Activated CD4-positive, alpha-beta T cell treated with anti-CD3 and anti-CD28 coated beads, Interleukin-2, amount 10 ng/mL, durations not matched to agents 24 days and 14 days (primary cell): ENCODE measurements at places on chromosomes 2 and 18. TPM values are rescaled to one million over a fixed set of nuclear protein-coding genes. Genes with fewer than 3 reads are reported as not detected.

DNA sequence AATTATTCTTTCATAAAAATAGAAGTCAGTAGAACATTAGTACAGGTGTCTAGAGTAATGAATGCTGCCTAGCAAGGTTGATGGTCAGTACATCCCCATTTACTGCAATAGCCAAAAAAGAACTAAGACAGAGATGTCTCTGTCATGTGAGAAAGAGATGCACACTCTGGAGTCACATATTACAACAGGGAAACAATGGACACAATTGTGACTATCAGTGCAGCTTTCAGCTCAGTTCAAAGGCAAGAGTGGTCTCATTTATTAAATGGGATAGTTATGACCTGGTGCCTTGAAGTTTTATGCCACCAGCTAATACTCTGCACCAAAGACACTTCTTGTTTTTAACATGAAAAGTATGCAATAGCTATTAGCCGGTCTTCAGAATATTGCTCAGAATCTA lies 194.9 kb upstream of the CHAC2 start:
- peaks cover 2% of the 10 kb centered on the region for H3K27me3 ChIP-seq
- H3K4me1 ChIP-seq = no peaks in the 10 kb centered on the region
- peak; percentile 13 for DNase-seq
- H3K36me3 ChIP-seq = no peaks in the 10 kb centered on the region
- no peak overlapping the region for H3K27ac ChIP-seq

DNA sequence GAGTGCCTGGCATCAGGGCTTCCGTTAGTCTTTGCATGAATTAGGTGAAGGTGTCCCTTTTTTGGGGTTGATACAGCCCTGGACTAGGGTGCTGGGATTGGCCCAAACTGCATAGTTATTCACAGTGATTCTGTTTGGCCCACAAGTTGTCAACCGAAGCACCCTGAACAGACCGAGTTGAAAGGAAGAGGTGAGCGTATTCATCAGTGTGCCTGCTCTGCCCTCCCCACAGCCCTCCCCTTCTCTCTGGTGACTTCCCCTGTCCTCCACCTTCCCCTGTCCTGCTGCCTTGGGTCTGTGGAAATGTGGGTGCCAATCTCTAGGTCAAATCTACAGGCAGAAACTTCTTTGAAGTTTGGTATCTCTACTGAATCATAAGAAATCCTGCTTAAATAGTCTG lies 330.5 kb downstream of the DYSF start:
- no peaks in the 10 kb centered on the region for H3K4me1 ChIP-seq
- peaks cover 2% of the 10 kb centered on the region for H3K27me3 ChIP-seq
- H3K4me3 ChIP-seq = no peak overlapping the region
- DNase-seq = no peak
- no peaks in the 10 kb centered on the region for H3K36me3 ChIP-seq
- no peak overlapping the region for H3K27ac ChIP-seq

Gene TXNDC2
- not detected in 2 replicates for total RNA-seq

Gene VAMP8
- total RNA-seq = 90.9 and 91.3 TPM in 2 replicates

- H3K4me1 ChIP-seq = peaks cover 7% of the 10 kb centered on the region
- peaks cover 40% of the 10 kb centered on the region for H3K27me3 ChIP-seq
- no peak overlapping the region for H3K4me3 ChIP-seq
- peaks cover 2% of the 10 kb centered on the region for H3K36me3 ChIP-seq
- DNase-seq = no peak
- H3K27ac ChIP-seq = no peak overlapping the region
Observed at GRCh38 chr2:226429476-226429875, 370.1 kb downstream of the IRS1 start.

DNA sequence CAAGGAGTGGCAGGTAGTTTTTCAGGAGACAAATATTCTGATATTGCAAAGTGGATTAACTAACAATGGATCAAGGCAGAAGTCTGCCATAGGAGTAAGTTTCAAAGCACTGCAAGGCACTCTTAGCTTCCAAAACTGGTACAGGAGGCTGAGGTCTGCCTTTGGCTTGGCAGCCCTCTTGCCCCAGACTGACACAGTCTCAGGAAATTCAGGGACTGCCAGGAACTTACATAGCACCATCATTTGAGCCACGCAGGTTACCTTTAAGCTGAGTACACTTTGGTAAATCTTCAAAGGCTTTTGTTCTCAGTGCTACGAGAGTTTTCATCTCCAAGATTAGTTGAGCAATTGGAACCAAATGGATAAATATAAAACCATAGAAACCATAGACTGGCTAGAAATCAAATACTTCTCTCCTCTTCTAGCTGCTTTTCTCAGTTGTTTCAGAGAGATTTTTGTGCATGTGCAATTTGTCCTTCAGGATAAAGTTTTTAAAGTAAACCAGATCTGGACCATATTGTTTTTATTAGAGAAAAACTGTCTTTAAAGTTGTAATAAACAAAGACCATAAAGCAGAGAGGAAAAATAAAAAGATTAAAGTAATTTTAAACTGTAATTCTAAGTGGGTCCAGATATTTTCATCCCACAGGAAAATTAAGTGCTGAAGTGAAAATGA lies 18.8 kb downstream of the ANKRD29 start:
- no peaks in the 10 kb centered on the region for H3K4me1 ChIP-seq
- no peaks in the 10 kb centered on the region for H3K36me3 ChIP-seq
- peaks cover 29% of the 10 kb centered on the region for H3K27me3 ChIP-seq
- no peak overlapping the region for H3K27ac ChIP-seq
- no peak overlapping the region for H3K4me3 ChIP-seq

Gene TRIM54
- 0.33 and 0.47 TPM in 2 replicates for total RNA-seq

Gene SLC66A3
- 7.6 and 10.4 TPM in 2 replicates for total RNA-seq

- peak; percentile 83 for DNase-seq
- peaks cover 18% of the 10 kb centered on the region for H3K4me1 ChIP-seq
- no peak overlapping the region for H3K27ac ChIP-seq
- H3K36me3 ChIP-seq = no peaks in the 10 kb centered on the region
- H3K27me3 ChIP-seq = peaks cover 12% of the 10 kb centered on the region
- peak overlapping the region; percentile 58 for H3K4me3 ChIP-seq
Observed at GRCh38 chr2:11103984-11104793, 51.1 kb upstream of the SLC66A3 start.

Gene IL1R1
- 1.7 and 2.2 TPM in 2 replicates for total RNA-seq

Gene CREG2
- total RNA-seq = not detected in 2 replicates

DNA sequence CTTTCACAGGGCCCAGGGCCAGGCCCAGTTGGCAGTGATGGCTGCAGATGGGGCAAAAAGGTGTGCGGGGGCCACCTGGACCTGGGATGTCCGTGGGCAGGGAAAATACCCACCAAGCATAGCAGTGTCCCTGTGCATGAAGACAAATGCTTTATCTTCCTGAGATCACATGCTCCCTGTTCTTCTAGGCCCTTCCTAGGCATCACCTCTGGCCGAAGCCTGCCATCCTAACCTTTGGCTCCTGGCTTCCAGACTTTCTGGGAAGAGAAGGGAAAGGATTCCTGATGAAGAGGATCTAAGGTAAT lies 105.0 kb upstream of the SMAD2 start:
- H3K27me3 ChIP-seq = no peaks in the 10 kb centered on the region
- H3K36me3 ChIP-seq = no peaks in the 10 kb centered on the region
- no peak overlapping the region for H3K27ac ChIP-seq
- H3K4me3 ChIP-seq = no peak overlapping the region

GRCh38 chr2:129212299-129212958 lies 767.0 kb upstream of the RAB6C start:
- no peak overlapping the region for H3K27ac ChIP-seq
- no peaks in the 10 kb centered on the region for H3K36me3 ChIP-seq

DNA sequence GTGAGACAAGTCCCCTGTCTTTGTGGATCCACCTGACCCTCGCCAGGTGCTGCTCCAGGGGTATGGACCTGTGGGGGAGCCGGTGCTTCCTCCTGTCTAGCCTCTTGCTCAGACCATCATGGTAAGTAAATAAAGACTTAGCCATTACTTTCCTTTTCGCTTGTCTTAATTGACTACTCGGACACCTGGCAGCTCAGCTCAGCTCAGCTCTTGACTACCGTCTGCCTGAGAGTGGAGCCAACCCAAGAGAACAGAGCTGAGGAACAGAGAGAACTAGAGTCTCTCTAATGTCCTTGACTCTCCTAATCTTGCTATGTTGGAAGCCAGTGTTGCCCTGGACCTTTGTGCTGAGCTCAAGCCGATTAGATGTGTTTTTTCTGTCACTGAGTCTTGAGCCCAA lies 170.3 kb upstream of the CXCR4 start:
- H3K36me3 ChIP-seq = no peaks in the 10 kb centered on the region
- no peaks in the 10 kb centered on the region for H3K27me3 ChIP-seq
- DNase-seq = no peak
- H3K4me3 ChIP-seq = no peak overlapping the region
- peaks cover 27% of the 10 kb centered on the region for H3K4me1 ChIP-seq

Gene SRSF7
- 415 and 419 TPM in 2 replicates for total RNA-seq

GRCh38 chr2:118858485-118859156 lies 11.2 kb upstream of the EN1 start:
- no peak overlapping the region for H3K4me3 ChIP-seq
- H3K27ac ChIP-seq = no peak overlapping the region
- DNase-seq = no peak
- peaks cover 2% of the 10 kb centered on the region for H3K36me3 ChIP-seq
- H3K4me1 ChIP-seq = peaks cover 8% of the 10 kb centered on the region

DNA sequence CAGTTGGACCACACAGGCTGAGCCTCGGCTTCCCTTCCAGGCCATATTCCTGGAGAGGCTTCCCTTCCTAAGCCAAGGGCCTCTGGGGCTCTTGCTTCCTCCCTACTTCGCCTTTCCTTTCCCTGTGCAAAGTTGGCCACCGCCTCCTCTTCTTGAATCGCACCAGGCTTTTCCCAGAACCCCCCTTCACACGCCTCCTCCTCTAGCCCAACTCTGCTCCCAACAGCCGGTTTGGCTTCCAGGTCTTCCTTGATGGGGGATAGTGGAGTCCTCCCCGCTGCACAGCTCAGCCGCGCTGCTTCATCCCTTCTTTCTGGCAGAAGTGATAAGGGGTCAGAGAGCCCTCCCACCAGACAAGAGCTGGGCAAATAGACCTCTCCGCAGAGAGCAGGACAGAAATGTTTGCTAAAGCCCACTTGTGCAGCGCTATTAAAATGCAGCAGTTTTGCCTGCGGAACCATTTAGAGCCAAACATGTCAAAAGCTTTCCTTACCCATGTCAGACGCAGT lies 56.4 kb downstream of the SNORC start:
- H3K4me1 ChIP-seq = peaks cover 2% of the 10 kb centered on the region
- no peak overlapping the region for H3K27ac ChIP-seq
- DNase-seq = no peak
- H3K4me3 ChIP-seq = peak overlapping the region; percentile 58
- H3K27me3 ChIP-seq = peaks cover 51% of the 10 kb centered on the region
- H3K36me3 ChIP-seq = no peaks in the 10 kb centered on the region

Gene LYG2
- total RNA-seq = not detected in 2 replicates

DNA sequence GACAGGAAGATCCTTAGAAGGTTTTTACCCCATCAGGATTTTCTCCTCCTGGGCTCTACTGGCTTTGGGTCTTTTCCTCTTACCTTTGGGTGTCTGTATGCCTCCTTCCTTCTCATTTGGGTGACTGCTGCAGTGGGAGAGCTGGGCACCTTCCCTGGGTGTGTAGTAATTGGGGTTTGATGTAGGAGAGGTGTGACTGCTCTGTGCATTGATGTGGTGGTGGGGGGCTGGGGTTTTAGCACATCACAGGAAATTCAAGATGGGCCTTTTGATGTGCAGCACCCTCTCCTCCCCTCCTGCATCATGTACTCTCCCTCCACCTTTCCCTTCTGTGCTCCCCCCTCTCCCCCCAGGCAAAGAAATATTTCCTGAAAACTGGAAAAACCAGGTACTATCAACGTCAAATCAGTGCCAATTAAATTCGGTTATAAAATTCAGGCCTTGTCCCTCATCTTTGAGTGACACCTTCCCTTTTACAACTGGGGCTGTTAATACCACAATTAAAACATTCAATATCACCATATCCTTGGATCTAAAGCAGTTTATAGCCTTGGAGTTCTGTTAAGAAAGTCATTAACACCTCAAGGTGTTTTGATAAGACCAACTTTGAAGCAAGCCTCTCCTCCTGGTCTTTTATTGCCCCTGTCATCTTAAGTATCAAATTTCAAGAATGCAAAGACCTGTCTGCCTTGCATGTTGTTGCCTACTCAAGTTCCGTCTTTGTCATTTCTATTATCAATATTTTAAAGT lies 23.3 kb downstream of the EDAR start:
- no peaks in the 10 kb centered on the region for H3K36me3 ChIP-seq
- H3K27ac ChIP-seq = no peak overlapping the region
- peak; percentile 70 for DNase-seq
- peaks cover 26% of the 10 kb centered on the region for H3K4me1 ChIP-seq
- H3K27me3 ChIP-seq = no peaks in the 10 kb centered on the region

- no peak for DNase-seq
- H3K36me3 ChIP-seq = peaks cover 49% of the 10 kb centered on the region
- peaks cover 67% of the 10 kb centered on the region for H3K4me1 ChIP-seq
- H3K4me3 ChIP-seq = no peak overlapping the region
- H3K27ac ChIP-seq = peak overlapping the region; percentile 73
- no peaks in the 10 kb centered on the region for H3K27me3 ChIP-seq
Observed at GRCh38 chr2:191112448-191112901, 38.3 kb downstream of the STAT4 start.

DNA sequence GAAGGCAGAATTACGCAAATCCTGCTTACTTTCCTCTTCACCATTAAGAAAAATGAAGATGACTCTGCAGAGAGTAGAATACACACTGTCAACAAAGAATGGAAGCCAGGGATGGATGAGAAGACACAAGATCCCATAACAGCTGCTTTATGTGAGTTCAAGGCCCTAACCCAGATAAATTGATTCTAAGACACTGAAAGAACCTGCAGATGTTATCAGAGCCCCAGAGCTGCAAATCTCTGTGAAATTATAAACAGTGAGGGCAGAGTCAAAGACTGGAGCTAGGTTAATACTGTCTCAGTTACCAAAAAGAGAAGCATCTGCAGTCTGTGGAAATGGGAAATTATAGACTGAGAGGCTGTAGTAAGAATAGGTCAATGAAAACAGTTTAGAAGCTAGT lies 320.1 kb upstream of the PKDCC start:
- no peaks in the 10 kb centered on the region for H3K36me3 ChIP-seq
- DNase-seq = no peak
- no peak overlapping the region for H3K27ac ChIP-seq
- H3K4me1 ChIP-seq = no peaks in the 10 kb centered on the region

Gene SLC19A3
- not detected in 2 replicates for total RNA-seq

DNA sequence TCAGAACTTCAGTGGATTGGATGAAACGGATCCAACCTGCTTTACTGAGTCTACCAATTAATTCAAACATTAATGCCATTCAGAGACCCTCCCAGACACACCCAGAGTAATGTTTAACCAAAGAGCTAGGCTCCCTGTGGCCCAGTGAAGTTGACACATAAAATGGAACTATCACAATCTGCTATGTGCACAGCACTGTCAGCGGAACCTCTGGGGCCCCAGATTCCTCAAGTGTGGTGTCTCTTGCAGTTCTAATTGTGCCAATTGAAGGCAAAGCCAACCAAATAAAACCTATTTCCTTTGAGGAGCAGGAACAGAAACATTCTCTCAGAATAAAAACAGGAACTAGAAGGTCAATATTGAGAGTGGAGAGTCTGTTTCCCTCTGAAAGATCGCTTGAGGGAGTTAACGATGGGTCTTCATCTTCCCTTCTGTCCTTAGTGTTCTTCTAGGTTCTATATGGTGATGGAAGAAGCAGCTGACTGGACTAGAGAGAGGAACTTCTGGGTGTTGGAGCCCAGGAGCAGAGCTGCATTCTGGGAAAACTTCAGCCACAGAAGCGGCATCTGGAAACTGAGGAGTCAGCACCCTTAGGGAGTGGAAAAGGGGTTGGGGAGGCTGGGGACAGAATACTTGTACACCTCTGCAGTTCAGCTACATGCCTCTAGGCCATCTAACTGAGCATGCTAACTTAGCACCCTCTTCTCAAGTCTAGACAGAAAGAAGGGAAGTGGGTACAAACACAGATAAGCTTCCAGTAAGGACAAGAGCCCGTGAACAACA lies 174.4 kb upstream of the FBXO11 start:
- H3K4me1 ChIP-seq = no peaks in the 10 kb centered on the region
- no peak for DNase-seq
- no peak overlapping the region for H3K4me3 ChIP-seq
- peaks cover 6% of the 10 kb centered on the region for H3K27me3 ChIP-seq
- H3K27ac ChIP-seq = no peak overlapping the region

GRCh38 chr18:8546677-8547076 lies 62.6 kb upstream of the RAB12 start:
- H3K27ac ChIP-seq = no peak overlapping the region
- no peak overlapping the region for H3K4me3 ChIP-seq
- peaks cover 2% of the 10 kb centered on the region for H3K27me3 ChIP-seq
